Activated T-helper 1 cell treated with anti-CD3 and anti-CD28 coated beads, Interleukin-12 subunit alpha, Interleukin-12 subunit beta, Interleukin-2, Interleukin-4 antibody, amounts not matched to agents 30 ng/mL and 10 ng/mL and 1 ng/mL, durations not matched to agents 14 hours and 24 hours and 36 hours (primary cell): ENCODE measurements at places on chromosomes 16 and 17. TPM values are rescaled to one million over a fixed set of nuclear protein-coding genes. Genes with fewer than 3 reads are reported as not detected.

DNA sequence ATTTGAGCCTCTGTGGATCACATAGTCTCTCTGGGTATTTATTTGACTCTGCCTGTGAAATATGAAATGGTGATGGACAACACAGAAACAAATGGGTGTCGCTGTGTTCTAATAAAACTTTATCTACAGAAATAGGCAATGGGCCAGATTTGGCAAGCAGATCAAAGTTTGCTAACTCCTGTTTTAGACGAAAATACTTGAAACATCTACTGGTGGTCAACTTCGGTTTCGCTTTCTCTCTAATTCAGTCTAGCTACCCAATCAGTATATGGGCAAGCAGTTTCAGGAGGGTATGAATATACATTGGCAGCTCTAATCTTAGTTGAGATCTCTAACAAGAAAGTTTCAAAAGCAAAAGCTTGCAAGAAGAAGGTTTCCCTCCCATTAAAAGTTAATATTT lies 60.1 kb upstream of the DYNLRB2 start:
- DNase-seq, result no peak

- DNase-seq, result no peak
These were observed 437.2 kb downstream of the HAPSTR1 start for GRCh38 chr16:9528511-9529079.

The CHST5 gene
- total RNA-seq, result not detected in 2 replicates

The STX1B gene
- 0.34 and 0.49 TPM in 2 replicates for total RNA-seq

- DNase-seq, result peak; percentile 45
These were observed 186.0 kb upstream of the TNRC6C start for GRCh38 chr17:77772461-77772897.

The C17orf67 gene
- 3.1 TPM in 2 replicates for total RNA-seq

- no peak for DNase-seq
These were observed 30.9 kb upstream of the GCSH start for GRCh38 chr16:81127051-81127450.

- no peak for DNase-seq
These were observed 590 bp upstream of the CD79B start for GRCh38 chr17:63932721-63933120.

DNA sequence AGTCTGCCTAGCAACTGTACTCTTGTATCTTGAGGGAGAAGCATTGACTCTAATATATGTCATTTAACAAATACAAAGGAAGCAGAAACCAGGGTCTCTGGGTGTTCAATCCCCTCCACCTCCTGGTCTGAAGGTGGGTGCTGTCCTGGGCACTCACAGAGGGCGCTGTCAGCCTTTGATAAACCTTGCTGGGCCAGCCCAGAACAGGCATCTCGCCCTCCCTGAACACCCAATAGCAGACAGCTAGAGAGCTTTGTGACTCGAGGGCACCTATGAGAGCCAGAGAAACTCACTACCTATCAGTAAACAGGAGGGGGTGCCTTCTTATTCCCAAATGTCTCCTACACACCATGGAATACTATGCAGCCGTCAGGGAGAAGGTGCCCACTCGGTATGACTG lies 6.4 kb upstream of the PIPOX start:
- DNase-seq, result no peak

GRCh38 chr16:68283801-68284598 lies 19.7 kb downstream of the SLC7A6 start:
- no peak for DNase-seq

DNA sequence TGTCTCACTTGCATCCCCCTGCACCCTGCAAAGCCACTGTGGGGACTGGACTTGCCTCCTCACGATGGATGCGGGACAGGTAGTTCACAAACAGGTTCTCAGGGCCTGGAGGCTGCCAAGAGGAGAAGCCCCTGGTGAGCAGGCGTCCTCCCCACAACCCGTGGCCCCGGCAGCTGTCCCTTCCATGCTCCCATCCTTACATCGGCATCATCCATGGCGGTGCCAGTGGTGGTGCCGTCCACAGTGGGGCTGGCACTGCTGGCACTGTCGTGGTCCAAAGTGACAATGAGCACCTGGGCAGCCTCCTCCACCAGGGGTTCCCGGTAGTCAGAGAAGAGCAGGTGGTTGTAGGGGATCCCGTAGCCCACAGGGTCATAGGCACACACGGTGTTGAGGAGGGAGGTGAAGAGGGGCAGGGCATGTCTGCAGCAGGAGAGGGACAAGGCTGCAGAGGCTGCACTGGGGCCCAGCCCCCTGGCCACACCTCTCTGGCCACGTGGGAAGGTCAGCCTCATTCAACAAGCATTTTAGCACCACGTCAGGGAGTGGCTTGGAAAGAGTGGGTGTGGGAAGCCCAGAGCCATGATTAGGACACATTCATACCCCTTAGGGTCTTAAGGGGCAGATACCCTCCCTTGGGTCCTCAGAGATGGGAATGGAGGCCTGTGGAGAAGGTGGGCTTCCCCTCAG lies 12.6 kb downstream of the HID1 start:
- DNase-seq, result no peak

DNA sequence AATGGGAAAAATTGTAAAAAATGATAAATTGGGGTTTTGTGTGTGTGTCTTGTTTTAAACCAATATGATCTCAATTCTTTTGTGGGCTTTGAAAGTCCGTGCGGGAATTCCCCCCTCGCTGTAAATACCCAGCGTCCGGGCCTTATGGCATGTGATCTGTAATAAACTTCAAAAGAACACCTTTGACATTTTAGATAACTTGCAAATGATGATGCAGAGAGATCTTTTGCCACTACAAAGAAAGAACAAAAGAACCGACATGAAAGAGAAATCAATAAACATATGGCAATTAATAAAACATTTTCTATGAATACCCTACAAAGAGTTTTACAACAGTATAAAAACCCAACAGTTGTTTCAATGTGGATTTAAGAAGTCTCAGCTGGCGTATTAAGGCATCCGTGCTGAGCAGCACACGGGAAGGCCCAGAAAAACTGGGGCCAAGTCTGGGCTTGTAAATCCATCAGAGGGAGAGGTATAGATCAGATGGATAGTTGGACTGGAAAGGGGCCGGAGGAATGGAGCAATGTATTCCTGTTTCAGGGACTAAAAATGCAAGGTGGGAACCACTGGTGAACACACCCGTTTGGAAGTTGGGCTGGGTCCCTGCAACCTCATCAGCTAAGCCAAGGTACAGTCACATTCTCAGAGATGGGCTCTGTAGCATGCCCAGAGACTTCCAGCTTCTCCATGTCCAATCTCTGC lies 115.2 kb downstream of the IRX5 start:
- DNase-seq, result no peak

DNA sequence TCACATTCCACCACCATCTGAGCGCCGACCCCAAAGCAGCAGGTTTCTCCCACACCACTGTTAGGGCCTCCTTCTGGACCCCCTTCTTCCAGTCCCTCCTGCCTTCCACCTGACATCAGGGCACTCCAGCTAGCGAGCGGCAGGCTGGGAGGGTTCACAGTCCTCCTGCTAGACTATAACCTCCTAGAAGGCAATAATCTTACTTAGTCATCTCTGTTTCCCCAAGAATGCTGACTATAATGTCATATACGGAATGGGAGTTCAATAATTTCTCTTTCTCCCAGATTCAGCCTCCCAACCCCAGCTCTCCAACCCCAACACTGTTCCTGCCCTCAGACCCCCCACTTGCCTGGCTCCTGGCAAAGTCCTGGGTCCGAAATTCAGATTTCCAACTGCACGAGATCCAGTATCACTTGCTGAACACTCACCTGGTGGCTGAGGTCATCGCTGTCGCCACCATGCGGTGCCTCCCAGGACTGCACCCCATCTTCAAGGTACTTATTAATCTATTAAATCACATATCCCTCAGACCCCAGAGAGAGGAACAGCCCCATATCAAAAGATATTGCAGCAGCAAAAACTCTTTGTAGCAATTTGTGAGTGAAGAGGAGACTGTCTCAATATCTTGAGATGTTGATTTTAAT lies 5.6 kb downstream of the ALOX12 start:
- no peak for DNase-seq

DNA sequence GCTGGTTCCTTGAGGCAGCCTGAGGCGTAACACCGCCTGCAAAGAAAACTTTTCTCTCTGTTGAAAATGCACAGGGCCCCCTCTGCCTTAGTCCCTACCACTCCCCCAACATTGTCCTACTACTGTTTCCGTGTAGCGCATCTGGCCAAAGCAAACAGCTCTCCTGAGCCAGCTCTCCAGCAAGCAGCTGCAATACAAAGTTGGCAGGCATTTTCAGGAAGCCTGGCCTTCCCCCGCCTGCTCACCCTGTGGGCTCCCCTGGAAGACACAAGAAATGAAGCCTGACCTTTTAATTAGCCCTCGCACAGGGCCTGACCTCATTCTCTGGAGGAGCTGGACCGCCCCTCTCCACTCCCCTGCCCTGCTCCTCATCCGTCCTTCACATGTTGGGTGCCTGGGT lies 66.7 kb downstream of the SOX9 start:
- DNase-seq, result no peak

The KIF2B gene
- not detected in 2 replicates for total RNA-seq

The P2RX5 gene
- total RNA-seq, result 133 and 143 TPM in 2 replicates

The KRT24 gene
- not detected in 2 replicates for total RNA-seq

GRCh38 chr16:85445779-85446222 lies 167.3 kb upstream of the GSE1 start:
- DNase-seq, result no peak

GRCh38 chr16:82990155-82990554 lies 363.4 kb downstream of the CDH13 start:
- no peak for DNase-seq

GRCh38 chr16:67084345-67085028 lies 25.3 kb upstream of the PHAF1 start:
- no peak for DNase-seq

- no peak for DNase-seq
These were observed 4.5 kb upstream of the HS3ST3B1 start for GRCh38 chr17:14296166-14296910.

- no peak for DNase-seq
These were observed 16.3 kb downstream of the AXIN1 start for GRCh38 chr16:336269-336668.

The SMARCE1 gene
- 125 and 132 TPM in 2 replicates for total RNA-seq

DNA sequence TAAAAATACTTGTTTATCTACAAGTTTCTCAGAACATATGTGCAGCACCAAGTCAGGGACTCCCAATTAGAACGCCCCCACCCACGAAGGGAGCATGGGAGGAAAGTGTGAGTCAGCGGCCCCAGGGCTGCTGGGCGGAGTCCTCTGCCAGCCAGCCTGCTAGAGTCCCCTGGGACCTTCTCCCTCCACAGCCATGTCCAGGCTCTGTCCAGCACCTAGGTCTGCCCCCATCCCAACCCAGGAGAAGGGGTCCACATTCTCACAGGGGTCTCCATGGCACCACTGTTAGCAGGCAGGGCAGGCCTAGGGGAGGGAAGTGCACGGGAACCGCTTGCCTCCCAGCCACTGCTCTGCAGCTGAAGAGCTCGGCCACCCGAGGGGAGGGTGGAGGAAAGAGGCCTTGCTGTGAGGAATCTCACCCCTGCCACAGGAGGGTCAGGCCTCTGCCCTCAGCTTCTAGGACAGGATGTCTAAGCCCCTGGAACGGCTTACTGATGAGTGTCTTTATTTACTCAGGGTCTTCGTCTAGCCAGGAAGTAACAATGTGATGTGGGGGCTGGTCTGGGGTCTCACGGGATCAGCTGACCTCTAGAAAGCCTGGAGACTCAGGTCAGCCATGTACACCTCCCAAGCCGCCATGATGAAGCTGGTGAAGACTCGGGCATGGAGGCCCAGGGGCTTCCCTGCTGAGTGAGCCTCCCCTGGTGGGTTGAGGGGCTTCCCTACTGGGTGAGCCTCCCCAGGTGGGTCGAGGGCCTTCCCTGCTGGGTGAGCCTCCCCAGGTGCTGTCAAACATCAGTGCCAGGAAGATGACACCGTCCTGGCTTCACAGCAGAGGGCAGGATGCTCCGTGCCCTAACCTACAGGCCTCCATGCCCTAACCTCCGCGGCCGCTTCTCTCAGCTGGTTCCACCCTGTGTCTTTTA lies 190.3 kb downstream of the RBFOX3 start:
- DNase-seq, result no peak

The CSH1 gene
- total RNA-seq, result not detected in 2 replicates

- DNase-seq, result no peak
These were observed 87.7 kb downstream of the RMI2 start for GRCh38 chr16:11432856-11433395.
